Activated CD8-positive, alpha-beta memory T cell treated with anti-CD3 and anti-CD28 coated beads, Interleukin-2, amount 10 ng/mL, durations not matched to agents 7 days and 5 days (primary cell): ENCODE measurements at places on chromosomes 4 and X. TPM values are rescaled to one million over a fixed set of nuclear protein-coding genes. Genes with fewer than 3 reads are reported as not detected.
A peak's percentile ranks its signal among the peaks of the same experiment; 100 is the strongest.

The DKK2 gene
- not detected for total RNA-seq

The SYNPO2 gene
- 1.0 TPM for total RNA-seq

- no peak for DNase-seq
- no peaks in the 10 kb centered on the region for H3K36me3 ChIP-seq
- no peaks in the 10 kb centered on the region for H3K4me1 ChIP-seq
- no peak overlapping the region for H3K4me3 ChIP-seq
- H3K27ac ChIP-seq = no peak overlapping the region
Measured at GRCh38 chr4:85826060-85826678, 351.2 kb downstream of the ARHGAP24 start.

The ZFP92 gene
- 1.7 TPM for total RNA-seq

The BRS3 gene
- not detected for total RNA-seq

The HDX gene
- total RNA-seq = 1.5 TPM

DNA sequence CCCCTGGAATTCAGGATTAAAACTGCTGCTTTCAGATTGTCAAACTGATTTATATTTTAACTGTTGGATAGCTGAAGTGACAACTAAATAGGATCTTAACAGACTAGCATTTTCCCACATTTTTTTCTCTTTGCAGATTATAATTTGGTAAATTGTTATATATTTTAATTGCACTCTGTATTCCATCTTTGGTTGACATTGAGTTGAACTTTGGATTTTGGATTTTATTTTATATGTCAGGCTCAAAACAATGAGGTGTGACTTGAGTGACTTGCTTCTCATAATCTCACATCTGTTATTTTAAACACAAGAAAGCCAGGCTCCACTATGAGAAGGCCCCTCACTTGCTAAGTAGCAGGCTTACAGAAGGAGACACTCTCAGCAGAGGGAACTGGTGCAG, 38.1 kb downstream of the NAA11 start:
- no peak overlapping the region for H3K4me3 ChIP-seq
- no peak overlapping the region for H3K27ac ChIP-seq
- H3K36me3 ChIP-seq = no peaks in the 10 kb centered on the region
- no peak for DNase-seq
- no peaks in the 10 kb centered on the region for H3K27me3 ChIP-seq

DNA sequence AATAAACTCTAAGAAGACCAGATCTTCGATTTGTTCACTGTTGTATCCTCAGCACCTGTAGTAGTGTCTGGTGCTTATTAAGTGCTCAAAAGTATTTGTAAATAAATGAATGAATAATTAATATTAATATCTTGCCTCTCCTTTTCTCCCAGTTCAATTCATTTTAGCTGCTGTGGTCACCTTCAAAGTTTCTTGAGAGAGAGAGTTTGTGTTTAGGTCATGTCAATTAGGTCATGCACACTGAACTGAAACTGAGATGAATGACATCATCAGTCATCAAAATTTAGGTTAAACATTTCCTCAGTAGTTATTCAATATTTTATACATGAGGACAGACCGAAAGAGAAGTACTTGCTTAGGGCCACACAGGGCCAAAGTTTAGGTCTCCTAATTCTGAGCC, 73.5 kb downstream of the ANXA3 start:
- H3K4me1 ChIP-seq = peaks cover 11% of the 10 kb centered on the region
- no peak overlapping the region for H3K27ac ChIP-seq
- no peaks in the 10 kb centered on the region for H3K36me3 ChIP-seq

The CRMP1 gene
- total RNA-seq = 0.16 TPM

GRCh38 chr4:172951679-172952451, 216.7 kb upstream of the GALNT7 start:
- DNase-seq = no peak
- H3K4me1 ChIP-seq = no peaks in the 10 kb centered on the region
- H3K27me3 ChIP-seq = no peaks in the 10 kb centered on the region
- H3K4me3 ChIP-seq = no peak overlapping the region
- H3K36me3 ChIP-seq = no peaks in the 10 kb centered on the region

- no peak overlapping the region for H3K4me3 ChIP-seq
- no peak overlapping the region for H3K27ac ChIP-seq
- H3K4me1 ChIP-seq = no peaks in the 10 kb centered on the region
- H3K27me3 ChIP-seq = no peaks in the 10 kb centered on the region
- H3K36me3 ChIP-seq = no peaks in the 10 kb centered on the region
- no peak for DNase-seq
Measured at GRCh38 chr4:133799717-133800315, 401.8 kb downstream of the PABPC4L start.

DNA sequence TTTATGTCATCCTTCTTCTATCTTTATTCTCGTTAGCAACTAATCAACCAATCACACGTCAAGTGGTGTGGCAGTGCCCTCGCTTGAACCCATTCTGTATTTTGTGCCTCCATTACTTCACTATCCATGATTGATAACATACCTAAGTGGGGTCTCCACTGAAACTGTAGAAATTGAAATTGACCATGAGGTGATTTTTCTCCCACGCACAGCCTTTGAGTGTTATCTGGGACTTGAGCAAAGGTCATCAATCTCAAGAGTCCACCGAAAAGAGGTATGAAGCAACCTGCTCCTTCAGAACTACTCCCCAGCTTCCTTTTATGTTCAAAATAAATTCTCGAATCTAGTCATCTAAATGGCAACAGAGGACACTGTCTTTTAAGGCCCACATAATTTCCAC, 111.1 kb downstream of the SCD5 start:
- no peak overlapping the region for H3K4me3 ChIP-seq
- H3K27me3 ChIP-seq = peaks cover 4% of the 10 kb centered on the region
- no peaks in the 10 kb centered on the region for H3K36me3 ChIP-seq
- no peak overlapping the region for H3K27ac ChIP-seq
- no peak for DNase-seq
- no peaks in the 10 kb centered on the region for H3K4me1 ChIP-seq

GRCh38 chrX:97522307-97522706, 638.6 kb downstream of the RPA4 start:
- no peak overlapping the region for H3K27ac ChIP-seq
- no peak overlapping the region for H3K4me3 ChIP-seq
- no peaks in the 10 kb centered on the region for H3K27me3 ChIP-seq
- H3K36me3 ChIP-seq = peaks cover 3% of the 10 kb centered on the region

The TLR10 gene
- 0.09 TPM for total RNA-seq

DNA sequence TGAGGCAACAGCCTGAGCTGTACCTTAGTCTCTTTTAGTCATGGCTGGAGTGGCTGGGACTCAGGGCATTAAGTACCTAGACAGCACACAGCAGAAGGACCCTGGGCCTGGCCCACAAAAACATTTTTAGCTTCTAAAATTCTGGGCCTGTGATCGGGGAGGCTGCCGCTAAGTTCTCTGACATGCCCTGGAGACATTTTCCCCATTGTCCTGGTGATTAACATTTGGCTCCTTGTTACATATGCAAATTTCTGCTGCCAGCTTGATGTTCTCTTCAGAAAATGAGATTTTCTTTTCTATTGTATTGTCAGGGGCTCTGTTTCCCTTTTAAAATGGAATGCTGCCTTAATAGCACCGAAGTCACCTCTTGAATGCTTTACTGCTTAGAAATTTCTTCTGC, 952.4 kb downstream of the TRAM1L1 start:
- no peak for DNase-seq
- no peaks in the 10 kb centered on the region for H3K27me3 ChIP-seq
- H3K27ac ChIP-seq = no peak overlapping the region

The CDX4 gene
- not detected for total RNA-seq

The RTL3 gene
- 0.14 TPM for total RNA-seq

The TRPC3 gene
- 0.84 TPM for total RNA-seq

DNA sequence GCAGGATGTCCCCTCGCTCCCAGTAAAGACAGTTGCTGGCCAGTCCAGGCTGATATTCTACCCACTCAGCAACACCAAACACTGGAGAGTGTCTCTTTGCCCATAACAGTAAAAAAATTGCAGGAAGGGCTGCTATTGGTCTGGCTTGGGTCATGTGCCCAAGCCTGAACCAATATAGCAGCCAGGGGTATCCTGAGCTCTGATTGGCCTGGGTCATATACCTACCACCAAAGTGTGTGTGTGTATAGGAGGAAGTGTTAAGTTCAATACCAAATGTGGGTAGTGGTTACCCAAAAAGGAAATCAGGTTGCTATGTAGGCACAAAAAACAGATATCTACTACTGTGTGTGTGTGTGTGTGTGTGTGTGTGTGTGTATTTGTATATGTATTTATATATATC, 373.2 kb downstream of the BCOR start:
- H3K4me1 ChIP-seq = peaks cover 9% of the 10 kb centered on the region
- peak; percentile 56 for DNase-seq
- H3K36me3 ChIP-seq = no peaks in the 10 kb centered on the region

The CTBP1 gene
- 193 TPM for total RNA-seq

- H3K4me1 ChIP-seq = no peaks in the 10 kb centered on the region
- no peak for DNase-seq
- no peak overlapping the region for H3K4me3 ChIP-seq
- no peaks in the 10 kb centered on the region for H3K36me3 ChIP-seq
- no peak overlapping the region for H3K27ac ChIP-seq
Measured at GRCh38 chr4:114964026-114964425, 149.4 kb downstream of the NDST4 start.

- H3K4me1 ChIP-seq = peaks cover 4% of the 10 kb centered on the region
- H3K27me3 ChIP-seq = peaks cover 31% of the 10 kb centered on the region
- no peak overlapping the region for H3K4me3 ChIP-seq
- no peak overlapping the region for H3K27ac ChIP-seq
Measured at GRCh38 chrX:12770440-12770839, 20.8 kb upstream of the PRPS2 start.

DNA sequence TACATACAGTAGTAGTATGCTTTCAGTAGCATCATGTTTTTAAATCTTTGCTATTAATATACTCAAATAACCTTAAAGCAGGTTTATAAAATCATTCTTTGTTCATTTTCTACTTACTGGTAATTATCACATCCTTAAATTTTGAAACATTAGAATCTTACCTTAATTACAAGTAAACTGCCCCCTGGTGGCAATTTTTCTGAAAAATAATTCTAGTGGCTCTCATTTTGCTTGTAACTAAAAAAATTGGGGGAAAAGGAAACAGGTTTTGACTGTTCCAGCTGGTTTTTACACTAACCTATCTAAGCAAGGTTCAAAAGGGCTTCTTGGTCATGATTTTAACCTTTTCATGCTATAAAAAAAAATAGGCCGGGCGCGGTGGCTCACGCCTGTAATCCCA, 18.5 kb upstream of the DCAF4L1 start:
- H3K4me1 ChIP-seq = no peaks in the 10 kb centered on the region
- peaks cover under 1% of the 10 kb centered on the region for H3K36me3 ChIP-seq
- H3K27ac ChIP-seq = no peak overlapping the region
- H3K27me3 ChIP-seq = no peaks in the 10 kb centered on the region
- H3K4me3 ChIP-seq = no peak overlapping the region

The GPR119 gene
- not detected for total RNA-seq

The ANXA3 gene
- 0.41 TPM for total RNA-seq

The IBSP gene
- total RNA-seq = not detected

DNA sequence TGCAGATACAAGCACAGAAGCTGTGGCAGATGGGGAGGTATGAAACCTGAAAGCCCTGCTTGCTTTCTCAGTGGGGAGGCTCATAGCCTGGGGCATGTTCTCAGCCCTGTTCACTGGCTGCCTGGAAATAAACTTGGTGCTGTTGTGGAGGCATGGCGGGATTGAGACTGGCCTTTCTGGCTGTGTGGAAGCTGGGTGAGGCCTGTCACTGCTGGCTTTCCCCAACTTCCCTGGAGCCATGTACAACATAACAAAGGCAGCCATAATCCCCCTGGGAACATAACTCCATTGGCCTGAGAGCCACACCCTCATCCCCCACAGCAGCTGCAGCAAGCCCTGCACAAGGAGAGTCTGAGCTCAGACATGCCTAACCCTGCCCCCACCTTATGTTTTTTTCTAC, 237.7 kb upstream of the TLL1 start:
- no peaks in the 10 kb centered on the region for H3K36me3 ChIP-seq
- no peaks in the 10 kb centered on the region for H3K27me3 ChIP-seq
- no peak overlapping the region for H3K4me3 ChIP-seq
- H3K27ac ChIP-seq = no peak overlapping the region
- DNase-seq = no peak

DNA sequence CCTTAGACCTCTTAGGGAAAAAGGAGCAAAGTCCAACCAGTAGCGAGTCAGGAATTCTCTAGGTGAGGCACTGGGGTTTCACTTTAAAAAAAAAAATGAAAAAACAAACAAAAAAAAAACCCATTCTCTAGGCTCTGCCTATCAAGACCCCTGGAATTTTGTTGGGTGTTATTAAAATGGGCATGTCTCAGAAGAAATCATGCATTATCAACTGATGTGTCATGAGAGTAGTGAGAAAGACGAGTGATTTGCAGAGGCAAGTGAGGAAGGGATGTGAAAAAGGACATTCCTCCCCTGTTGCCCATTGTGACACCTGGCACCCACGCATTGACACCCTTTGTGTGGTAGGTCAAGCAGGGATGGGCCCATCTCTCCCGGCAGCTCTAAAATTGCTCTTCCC, 78.9 kb downstream of the AASDH start:
- no peak overlapping the region for H3K27ac ChIP-seq
- no peak for DNase-seq
- no peaks in the 10 kb centered on the region for H3K4me1 ChIP-seq
- no peak overlapping the region for H3K4me3 ChIP-seq
- peaks cover 6% of the 10 kb centered on the region for H3K27me3 ChIP-seq
- H3K36me3 ChIP-seq = no peaks in the 10 kb centered on the region

DNA sequence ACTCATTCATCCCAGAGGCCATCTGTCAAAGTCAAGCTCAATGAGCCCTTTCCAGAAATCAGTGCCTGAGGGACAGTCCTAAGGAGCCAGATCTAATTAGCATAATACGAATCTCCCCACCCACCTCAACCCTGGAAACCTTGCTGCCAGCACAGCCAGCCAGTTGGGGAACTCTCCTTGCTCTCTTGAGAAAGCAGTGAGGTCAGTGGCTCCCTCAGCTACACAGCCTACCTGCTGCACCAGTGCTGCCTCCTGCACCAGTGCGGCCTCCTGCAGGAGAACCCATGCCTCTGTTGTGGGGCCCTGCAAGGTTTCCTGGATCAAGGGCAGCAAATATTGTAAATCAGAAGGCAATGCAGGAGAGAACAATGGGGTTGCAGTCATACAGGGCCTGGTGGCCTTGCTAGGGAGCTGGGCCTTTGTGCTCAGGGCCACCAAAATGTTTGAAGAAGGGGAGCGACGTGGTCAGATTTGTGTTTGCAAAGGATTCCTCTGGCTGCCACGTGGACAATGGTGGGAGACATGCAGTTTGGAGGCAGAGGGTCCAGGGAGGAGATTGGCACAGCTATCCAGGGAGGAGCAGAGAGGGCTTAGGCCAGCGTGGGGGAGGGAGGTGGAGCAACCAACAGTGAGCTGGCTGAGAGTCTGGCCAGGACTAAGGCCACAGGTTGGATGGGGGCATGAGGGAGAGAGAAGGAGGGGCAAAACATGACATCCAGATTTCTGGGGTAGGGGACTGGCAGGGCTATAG, 124.3 kb upstream of the MAMLD1 start:
- DNase-seq = no peak
- no peaks in the 10 kb centered on the region for H3K36me3 ChIP-seq
- H3K4me1 ChIP-seq = no peaks in the 10 kb centered on the region
- no peaks in the 10 kb centered on the region for H3K27me3 ChIP-seq
- no peak overlapping the region for H3K4me3 ChIP-seq

GRCh38 chr4:47235721-47236120, 204.4 kb downstream of the GABRB1 start:
- no peak overlapping the region for H3K4me3 ChIP-seq
- H3K27me3 ChIP-seq = peaks cover 3% of the 10 kb centered on the region
- H3K36me3 ChIP-seq = no peaks in the 10 kb centered on the region
- H3K4me1 ChIP-seq = no peaks in the 10 kb centered on the region
- no peak for DNase-seq

The ADH5 gene
- 97.8 TPM for total RNA-seq

The MAGEC3 gene
- total RNA-seq = not detected
